Nephron progenitor cell (in vitro differentiated cells): ENCODE measurements at places on chromosomes 3 and 15.

GRCh38 chr15:81015621-81016488 lies 15.1 kb downstream of the TLNRD1 start:
- no peak for DNase-seq

GRCh38 chr3:113258361-113258760 lies 47.0 kb downstream of the BOC start:
- DNase-seq: no peak

DNA sequence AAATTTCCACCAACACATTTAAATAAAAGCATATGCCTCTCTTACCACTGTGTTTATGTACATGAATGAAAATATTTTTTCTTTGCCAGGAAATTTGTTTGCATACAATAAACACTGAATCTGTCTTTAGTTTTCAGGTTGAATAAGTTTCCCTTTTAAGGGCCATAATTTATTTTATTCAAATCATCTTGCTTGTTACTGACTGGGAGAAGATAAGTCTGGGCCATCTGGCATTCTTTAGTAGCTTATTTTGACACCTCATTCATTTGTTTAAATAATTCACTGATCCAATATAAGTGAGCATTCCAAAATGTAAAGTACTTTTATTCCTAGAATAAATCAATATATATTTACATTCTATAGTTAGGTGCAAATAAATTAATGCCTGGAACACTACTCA lies 1001.3 kb downstream of the PLOD2 start:
- DNase-seq: no peak

GRCh38 chr3:195895078-195895860 lies 13.1 kb downstream of the TNK2 start:
- DNase-seq: peak; percentile 46

GRCh38 chr3:149673393-149673792 lies 15.6 kb upstream of the WWTR1 start:
- DNase-seq: no peak

GRCh38 chr3:157369727-157370421 lies 66.8 kb upstream of the PTX3 start:
- DNase-seq: no peak

GRCh38 chr3:128079823-128080222 lies 27.6 kb downstream of the SEC61A1 start:
- no peak for DNase-seq

DNA sequence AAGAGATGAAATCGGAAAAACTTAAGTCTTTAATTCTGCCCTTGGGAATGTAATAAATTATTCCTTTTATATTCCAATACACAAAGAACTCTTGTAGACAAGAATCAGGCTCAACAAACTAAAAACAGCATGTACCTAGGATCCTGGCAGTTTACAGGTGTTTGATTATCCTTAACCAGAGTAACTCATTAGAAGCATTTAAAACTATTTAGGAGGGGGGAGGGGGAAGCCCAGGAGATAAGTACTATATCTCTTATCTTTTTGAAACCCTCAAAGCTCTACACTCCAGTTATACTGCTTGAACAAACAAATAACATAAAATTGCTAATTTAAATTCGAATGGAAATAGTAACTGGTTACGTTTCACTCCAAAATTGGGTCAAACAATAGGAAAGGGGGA lies 1.9 kb downstream of the CNBP start:
- no peak for DNase-seq

- DNase-seq: no peak
Measured at GRCh38 chr15:51931638-51932037, 39.9 kb downstream of the LEO1 start.

DNA sequence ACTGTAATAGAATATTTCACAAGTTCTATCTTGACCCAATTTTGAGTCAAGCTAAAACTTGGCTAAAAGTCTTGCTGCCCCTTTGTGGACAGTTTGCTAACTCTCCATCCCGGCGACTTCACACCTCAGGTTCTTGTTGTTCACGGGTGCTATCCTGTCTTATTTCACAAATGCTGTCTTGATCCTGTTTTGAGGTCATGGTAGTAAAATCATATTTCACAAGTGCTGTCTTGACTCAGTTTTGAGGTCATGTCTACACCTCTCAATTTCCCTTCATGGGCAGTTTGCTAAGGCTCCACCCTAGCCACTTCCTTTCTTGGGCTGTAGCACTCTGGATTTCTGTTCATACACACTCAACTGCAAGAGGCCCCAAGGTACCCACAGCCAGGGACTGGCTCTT lies 45.0 kb upstream of the GK5 start:
- no peak for DNase-seq

DNA sequence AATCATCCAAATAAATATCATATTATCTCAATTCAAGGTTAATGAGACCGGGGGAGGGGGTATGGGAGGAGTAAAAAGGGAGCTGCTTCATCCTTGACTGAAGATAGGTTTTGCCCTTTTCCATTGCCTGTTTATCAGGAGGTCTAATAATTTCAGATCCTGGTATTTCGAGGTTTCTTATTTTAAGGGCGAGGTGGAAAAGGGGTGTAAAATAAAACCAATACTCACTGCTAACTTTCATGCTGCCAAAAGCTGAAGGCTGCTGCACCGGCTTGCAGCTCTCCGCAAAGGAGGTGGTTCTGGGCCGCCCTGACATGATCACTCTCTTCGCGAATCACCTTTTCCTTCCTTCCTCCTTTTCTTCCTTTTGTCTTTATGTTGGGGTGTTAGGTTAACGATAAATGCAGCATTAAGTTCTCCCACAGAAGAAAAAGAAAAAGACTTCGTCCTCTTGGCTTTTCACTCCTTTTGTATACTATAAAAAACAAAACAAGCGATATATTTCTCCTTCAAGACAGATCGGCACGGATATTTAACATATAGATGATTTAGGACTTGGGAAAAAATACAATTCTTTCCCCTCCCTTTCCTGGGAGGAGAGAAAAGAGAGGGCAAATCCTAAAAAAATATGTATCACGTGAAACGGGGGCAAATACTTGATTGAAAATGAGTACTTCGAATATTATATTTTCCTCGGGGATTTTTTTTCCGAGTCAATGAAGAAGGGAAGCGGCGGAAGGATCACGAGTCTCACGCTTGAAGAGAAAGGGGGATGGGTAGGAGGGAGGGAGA lies 932 bp downstream of the GSK3B start:
- peak; percentile 21 for DNase-seq

- no peak for DNase-seq
Measured at GRCh38 chr3:69338911-69339310, 47.0 kb downstream of the FRMD4B start.

DNA sequence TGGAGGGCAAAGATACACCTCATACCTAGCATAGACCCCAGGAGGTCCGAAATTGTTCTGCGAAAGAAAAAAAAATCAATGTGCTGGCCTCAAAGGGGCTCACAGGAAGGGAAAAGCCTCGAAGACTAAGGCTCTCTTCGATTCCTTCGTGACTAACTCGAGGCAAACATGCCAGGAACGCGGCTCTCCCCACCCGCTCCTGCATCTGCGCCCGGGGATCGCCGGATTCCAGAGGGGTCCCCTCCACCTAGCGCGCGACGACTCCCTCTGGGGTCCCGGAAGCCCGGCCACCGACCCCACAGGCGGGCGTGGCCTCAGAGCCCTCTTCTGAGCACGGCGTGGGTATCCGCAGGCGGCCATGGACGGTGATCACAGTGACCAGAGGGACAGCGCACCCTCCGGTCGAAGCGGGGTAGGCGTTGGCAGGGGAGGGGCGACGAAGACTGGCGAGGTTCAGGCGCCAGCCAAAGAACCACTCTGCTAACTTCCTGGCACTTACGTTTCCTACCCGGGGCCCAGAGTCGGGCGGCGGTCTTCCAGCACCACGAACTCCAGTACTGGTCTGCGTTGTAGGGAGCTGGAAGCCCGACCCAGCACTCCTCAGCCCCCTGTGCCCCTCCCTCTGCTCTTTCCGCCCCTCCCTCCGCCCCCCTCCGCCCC lies 515 bp upstream of the EIF3J start:
- DNase-seq: peak; percentile 85

DNA sequence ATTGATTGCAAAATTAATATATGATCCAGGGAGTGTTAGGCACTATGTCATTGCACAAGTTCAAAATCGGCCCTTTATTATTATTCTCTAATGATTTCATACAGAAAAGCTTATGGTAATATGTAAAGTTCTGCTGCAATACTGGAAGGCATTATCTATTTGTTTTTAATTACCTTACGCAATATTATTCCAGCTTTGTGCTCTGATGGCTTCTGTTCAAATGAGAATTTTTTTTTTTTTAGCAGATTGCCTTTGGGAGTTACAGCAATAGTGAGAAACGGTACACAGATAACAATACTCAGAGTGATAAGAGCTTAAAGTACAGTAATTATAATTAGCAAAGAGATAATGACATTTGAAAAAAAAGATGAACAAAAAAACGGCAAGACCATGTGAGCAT lies 602.2 kb upstream of the ALCAM start:
- no peak for DNase-seq

- no peak for DNase-seq
Measured at GRCh38 chr3:124413989-124414598, 316.2 kb upstream of the UMPS start.

GRCh38 chr3:39849992-39850715 lies 40.7 kb downstream of the MYRIP start:
- no peak for DNase-seq

DNA sequence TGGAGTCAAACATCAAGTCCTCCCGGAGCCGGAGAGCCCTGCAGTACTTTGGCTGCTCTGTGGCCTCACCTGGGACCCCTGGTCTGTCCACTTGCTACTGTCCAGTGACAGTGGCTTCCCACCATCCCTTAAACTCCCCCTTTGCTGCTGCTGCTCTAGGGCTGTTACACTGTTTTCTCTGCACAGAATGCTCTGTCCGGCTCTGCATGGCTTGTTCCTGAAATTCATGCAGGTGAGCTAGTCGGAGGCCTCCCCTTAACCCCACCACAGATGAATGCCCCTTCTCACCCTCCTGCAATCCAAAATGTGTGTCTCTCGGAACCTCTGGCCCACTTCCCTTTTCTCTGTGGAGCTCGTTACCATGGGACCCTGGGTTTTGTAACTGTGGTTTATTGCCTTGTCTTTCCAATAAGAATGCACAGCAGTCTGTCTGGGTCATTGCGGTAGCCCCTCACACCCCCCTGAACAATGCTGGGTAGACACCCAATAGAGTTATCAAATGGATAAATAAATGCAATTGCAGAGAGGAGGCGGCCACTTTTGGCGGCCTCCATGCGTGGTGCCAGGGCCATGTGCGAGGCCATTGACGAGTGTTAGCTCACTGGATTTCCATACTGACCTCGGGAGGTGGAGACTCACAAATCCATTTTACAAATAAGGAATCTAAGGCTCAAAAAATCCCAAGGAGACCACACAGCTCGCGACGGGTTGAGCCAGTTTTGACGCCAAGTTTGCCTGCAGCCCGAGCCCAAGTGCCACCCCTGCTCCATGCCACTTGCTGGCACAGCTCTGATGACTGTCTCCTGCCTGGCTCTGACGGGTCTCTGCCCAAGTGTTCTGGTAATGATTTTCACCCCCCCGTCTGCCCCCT lies 48.5 kb downstream of the RGMA start:
- no peak for DNase-seq

DNA sequence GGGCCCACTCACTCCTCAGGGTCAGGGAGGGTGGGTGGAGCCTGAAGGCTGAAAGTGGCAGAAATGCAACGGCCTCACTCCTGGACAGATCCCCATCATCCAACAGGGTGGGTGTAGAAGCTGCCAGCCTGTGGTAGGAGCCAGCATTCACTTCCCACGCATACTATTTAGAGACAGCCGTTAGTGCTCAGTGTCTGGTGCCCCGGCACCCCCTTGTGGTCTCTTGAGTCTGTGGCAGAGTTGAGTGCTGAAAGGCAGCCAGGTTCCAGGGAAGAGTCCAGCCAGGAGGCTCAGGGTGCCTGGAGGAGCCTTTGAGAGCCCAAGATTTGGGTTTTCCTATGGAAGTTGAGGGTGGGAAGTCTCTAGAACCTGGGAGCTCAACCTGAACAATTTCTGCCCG lies 2.1 kb upstream of the GNAT1 start:
- DNase-seq: peak; percentile 68

GRCh38 chr3:32240159-32240545 lies 1.7 kb downstream of the CMTM8 start:
- peak; percentile 16 for DNase-seq

- DNase-seq: no peak
Measured at GRCh38 chr3:27633224-27633545, 88.9 kb downstream of the EOMES start.

DNA sequence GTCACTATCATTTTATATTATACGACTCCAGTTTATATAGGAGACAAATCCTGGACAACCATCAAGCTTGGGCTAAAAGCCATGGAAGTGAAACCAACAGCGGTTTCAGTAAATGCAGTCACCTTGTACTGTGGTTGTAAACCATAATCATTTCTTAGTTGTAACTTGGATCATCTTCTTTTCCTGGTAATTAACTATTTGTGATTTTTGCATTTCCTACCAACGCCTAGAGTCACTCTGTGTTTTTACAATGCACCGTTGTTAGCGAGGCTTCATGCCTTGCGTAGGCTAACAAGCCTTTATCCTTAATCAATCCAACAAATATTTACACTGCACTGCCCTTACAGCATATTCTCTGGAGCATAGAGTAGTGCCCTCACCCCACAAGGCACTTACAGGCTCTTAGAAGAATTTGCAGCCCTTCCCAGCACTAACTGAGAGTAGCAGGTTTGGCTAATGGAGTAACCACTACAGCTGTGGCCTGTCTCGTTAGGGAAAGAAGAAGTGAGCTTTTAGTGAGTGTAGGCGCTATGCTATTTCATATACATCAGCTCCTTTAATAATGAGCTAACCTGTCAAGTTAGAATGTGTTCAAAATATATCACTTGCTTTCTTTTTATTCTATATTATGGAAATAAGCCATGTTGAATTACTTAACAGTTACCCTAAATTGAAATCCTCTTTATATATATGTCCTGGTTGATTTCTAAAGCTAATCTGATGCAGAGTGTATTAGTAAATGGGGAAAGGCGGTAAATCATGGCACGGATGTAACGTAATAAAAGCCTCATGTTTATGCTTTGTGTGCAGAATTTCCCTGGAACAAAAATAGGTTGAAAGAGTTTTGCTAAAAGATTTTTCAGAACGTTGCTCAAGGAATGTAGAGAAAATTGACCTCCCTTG lies 62.8 kb downstream of the ABHD2 start:
- no peak for DNase-seq

DNA sequence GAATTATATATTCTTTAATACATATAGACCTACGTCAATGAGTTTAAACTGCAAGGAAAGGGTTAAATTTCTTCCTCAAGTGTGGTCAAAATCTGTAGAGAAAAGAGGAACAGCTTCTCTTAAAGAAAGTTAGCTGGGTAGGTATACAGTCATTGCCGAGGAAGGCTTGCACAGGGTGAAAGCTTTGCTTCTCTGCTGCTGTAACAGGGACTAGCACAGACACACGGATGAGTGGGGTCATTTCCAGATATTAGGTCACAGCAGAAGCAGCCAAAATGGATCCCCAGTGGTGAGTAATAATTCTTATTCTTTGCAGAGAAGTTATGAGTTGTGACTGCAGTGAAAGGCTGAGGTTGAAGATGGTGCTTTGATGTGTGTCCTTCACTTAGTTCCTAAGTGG lies at the start of gene CD86:
TSS of gene CD86 (plus strand) at position 148 of the 400 bp plus-strand sequence. CDS start at position 276, 128 bp downstream.
- DNase-seq: no peak

DNA sequence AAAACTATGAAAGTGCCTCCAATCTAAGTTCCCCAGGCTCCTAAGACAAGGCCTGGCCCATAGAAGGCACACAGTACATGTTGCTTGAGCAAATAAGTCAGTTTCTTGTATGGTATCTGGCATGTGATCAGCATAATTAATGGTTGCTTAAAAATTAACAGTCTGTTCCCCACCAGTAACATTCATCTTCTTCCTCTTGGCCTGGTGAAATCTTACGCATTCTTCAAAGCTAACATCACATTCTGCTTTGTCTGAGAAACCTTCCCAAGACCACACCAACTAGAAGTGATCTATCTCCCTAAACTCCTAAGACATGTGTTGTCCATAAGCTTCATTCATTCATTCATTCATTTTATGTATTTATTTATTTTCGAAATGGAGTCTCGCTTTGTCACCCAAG lies 48.1 kb downstream of the LIPC start:
- no peak for DNase-seq
